Stimulated activated CD8-positive, alpha-beta memory T cell treated with anti-CD3 and anti-CD28 coated beads, Interleukin-15, amount 100 ng/mL, for 1 hour (primary cell): ENCODE measurements at places on chromosomes 1 and 21.

- no peak for DNase-seq
Measured at GRCh38 chr1:19925342-19926070, 2.1 kb upstream of the PLA2G2E start.

DNA sequence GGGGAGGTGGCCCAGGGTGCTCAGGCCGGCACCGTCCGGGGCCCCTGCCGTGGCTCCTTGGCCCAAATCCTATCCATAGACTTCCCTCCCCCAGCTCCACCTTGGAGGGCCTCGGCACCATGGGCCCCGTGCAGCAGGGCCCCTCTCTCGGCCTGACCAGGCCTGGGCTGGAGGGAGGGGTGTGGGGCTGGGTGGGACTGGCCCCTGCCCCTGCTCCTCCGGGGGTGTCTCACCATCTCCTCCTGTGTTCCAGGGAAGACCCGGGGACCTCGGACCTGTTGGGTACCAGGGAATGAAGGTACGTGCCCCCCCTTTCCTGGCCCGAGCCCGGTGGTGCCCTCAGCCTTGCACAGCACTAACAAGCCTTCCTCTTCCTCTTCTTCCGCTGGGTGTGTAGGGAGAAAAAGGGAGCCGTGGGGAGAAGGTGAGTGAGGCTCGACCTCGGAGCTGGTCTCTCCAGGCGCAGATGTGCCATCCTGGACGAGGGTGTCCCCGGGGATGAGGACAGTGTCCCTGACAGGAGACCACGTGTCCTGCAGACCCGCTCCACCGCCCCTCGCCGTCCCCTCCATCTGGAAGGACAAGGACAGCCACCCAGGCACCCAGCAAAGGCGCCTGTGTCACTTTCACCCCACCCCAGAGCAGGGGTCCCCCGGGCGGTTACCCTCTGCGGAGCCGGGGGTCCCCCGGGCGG, 7.9 kb downstream of the COL6A1 start:
- DNase-seq = no peak

- no peak for DNase-seq
Measured at GRCh38 chr1:207049514-207049913, 1.5 kb downstream of the YOD1 start.

- DNase-seq = no peak
Measured at GRCh38 chr1:220706480-220706879, 16.3 kb downstream of the C1orf115 start.

DNA sequence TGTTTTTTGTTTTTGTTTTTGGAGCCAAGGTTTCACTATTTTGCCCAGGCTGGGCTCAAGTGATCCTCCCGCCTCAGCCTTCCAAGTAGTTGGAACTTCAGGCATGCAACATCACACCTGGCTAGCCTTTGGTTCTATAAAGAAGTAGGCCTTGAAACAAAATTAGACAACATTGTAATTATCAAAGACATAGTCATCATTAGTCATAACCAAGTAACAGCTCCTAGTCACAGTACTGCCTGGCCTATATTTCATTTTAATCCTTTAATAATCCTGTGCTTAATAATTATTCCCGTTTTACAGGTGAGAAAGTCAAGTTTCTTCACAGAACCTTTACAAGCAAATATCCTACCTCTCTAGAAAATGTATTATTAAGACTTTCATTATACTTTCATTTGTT, 52.3 kb upstream of the TBX15 start:
- DNase-seq = no peak

- DNase-seq = peak; percentile 2
Measured at GRCh38 chr1:116325922-116326321, 47.1 kb upstream of the ATP1A1 start.

GRCh38 chr21:34122047-34122446, 48.7 kb downstream of the MRPS6 start:
- no peak for DNase-seq

- DNase-seq = no peak
Measured at GRCh38 chr1:50333595-50333974, 89.7 kb downstream of the DMRTA2 start.

- DNase-seq = peak; percentile 29
Measured at GRCh38 chr21:34603002-34603709, 11.8 kb downstream of the RCAN1 start.

DNA sequence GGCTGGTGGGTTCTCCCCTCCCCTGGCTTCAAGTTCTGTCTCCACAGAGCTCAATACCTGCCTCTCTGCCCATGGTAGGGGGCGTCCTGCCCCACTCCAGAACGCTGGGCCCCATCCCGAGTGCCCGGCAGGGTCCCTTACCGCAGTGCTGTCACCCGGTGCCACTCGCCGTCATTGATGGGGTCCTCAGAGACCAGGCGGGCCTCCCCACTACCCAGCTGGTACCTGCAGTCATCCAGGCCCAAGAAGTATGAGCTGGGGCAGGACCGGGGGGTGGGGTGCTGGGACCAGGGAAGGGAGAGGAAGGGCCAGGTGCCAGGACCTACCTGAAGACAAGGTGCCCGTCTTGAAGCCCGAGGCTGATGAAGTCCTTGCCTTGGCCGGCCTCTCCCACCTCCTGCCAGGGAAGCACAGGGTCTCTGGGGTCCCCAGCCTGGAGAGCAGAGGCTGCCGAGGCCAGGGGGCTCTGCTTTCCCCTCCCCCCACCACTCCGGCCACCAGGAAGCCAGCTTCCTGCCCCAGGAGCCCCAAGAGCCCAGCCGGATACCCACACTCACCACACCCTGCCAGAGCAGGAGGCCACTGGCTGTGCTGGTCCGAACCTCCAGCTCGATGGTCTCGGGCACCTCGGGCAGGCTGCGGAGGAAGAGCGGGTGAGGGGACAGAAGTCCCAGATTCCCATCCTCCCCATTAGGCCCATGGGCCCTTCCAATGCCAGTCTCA, 12.1 kb downstream of the LDLRAD2 start:
- no peak for DNase-seq

DNA sequence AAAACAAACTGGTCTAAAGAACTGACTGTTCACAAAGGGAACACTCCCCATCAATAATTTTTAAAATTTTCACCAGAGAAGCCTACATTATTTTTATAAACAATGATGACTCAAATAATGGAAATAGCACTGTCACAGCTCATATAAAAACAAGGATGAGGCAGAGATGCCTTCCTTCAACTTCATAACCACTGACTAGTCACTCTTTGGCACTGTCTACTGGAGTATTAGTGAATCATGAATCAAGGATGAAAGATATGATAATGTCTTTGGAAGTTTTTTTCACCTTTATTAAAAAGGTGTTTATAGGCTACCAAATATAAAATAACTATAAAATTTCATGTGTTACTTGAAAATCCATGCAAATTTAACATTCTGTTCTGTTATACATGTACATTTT, 316.9 kb downstream of the VAV3 start:
- no peak for DNase-seq

- no peak for DNase-seq
Measured at GRCh38 chr21:25501462-25501861, 105.8 kb downstream of the MRPL39 start.

GRCh38 chr21:9760398-9761074, 760.8 kb upstream of the TPTE start:
- DNase-seq = no peak

GRCh38 chr1:85413169-85413568, 51.8 kb downstream of the DDAH1 start:
- no peak for DNase-seq

DNA sequence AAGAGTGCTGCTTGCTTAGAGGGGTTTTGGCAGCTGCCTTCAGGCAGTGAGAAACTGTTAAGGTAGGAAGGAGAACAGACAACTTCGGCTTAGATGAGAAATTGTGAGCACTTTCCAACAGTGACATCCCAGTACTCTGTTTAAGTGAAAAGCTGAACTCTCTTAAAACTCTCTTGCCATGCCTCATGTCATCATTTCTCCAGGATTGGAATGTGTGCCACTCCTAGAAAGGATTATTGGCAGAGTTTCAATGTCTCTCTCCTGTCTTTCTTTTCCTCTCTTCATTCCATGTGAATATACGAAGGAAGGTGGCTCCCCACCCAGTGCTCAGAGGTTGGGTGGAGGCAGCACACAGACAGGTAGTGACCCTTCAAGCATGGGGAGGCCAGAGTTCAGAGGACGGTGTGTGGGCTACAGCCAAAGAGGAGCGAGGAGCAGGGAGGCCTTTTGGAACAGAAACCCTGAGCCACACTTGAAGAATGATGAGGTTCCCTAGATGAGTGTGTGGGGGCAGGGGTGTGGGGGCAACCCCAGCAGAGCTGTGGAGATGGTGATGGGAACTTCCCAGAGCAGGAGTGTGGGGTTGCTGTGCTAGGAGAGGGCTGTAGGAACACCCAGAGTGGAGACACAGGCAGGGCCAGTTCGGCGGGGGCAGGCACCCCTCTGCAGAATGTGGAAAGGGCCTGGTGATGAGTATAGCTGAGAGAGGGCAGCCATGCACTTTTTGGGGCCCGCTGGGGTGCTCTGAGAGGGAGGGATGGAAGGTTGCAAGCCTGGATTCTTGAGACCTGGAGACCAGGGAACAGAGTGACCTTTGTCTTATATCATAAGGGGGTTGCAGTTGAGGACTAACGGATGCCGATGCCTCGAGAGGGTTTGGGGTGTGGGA, 58.8 kb downstream of the GALNT2 start:
- DNase-seq = no peak

DNA sequence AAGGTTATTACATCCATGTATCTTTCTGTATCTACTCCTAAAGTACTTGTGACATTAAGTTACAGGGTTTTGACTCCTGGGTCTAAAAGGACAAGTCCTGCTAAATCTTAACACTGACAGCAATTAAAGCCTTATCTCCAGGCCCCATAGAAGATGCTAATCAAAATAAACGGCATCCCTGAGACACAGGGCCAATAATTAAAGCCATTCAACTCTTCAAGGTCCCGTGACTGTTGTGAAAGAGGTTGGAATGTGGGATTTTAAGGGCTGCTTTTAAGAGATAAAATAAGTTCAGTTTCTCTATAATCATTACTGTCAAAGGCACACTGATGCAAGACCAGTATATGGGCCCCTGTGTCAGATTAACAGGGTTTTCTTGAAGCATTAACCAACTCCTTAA, 8.3 kb downstream of the DNAI4 start:
- DNase-seq = no peak

DNA sequence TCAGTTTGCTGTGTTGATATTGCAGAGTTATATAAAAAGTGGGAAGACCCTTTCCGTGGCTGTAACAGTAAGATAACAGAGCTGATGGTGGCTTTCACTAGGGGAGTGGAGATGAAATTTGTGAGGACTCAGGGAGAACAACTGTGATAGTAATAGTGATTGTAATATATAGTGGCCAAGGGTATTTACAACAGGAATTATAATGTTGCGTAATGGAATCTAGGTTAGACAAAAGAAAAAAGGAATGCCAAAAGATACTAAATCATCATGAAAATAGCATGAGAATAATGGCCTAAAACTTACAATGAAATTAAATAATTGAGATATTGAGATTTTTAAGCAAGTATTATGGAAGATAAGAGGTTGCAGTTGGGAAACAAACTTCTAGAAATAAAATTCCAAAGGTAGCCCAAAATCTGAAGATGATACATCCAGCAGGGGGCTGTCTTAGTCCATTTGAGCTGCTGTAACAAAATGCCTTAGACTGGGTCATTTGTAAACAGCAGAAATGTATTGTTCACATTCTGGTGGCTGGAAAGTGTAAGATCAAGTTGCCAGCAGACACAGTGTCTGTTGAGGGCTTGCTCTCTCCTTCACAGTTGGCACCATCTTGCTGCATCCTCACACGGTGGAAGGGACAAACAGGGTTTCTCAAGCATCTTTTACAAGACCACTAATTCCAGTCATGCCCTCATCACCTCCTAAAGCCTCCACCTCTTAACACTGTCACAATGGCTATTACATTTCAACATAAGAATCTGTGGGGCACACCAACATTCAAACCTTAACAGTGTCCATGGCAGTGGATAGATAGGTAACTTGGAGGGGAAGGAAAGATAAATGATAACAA, 711.2 kb downstream of the MRPL39 start:
- DNase-seq = no peak

DNA sequence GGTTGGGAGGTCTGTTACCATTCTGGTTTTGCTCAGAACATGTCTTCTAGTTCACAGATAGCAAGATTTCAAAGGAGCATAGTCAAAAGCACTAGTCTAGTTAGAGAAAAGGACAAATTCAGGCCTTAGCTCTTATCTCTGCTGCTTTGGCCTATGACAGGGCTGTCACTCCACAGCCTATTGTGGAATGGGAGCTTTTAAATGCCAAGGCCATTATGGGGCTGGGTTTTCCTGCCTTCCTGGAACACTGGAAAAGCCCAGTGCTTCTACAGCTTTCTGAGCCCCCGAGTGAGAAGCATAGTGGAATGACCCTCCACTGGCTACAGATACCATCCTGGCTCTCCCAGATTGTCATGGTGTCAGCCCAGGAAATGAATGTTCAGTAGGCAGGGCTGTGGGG, 9.3 kb downstream of the MTFR1L start:
- DNase-seq = no peak

- no peak for DNase-seq
Measured at GRCh38 chr21:44965251-44966022, 25.6 kb downstream of the SLX9 start.

GRCh38 chr21:33025489-33026442, at the start of gene OLIG2:
OLIG2 (plus strand) TSS chr21:33025935; CDS start chr21:33026863, 928 bp downstream.
- no peak for DNase-seq

DNA sequence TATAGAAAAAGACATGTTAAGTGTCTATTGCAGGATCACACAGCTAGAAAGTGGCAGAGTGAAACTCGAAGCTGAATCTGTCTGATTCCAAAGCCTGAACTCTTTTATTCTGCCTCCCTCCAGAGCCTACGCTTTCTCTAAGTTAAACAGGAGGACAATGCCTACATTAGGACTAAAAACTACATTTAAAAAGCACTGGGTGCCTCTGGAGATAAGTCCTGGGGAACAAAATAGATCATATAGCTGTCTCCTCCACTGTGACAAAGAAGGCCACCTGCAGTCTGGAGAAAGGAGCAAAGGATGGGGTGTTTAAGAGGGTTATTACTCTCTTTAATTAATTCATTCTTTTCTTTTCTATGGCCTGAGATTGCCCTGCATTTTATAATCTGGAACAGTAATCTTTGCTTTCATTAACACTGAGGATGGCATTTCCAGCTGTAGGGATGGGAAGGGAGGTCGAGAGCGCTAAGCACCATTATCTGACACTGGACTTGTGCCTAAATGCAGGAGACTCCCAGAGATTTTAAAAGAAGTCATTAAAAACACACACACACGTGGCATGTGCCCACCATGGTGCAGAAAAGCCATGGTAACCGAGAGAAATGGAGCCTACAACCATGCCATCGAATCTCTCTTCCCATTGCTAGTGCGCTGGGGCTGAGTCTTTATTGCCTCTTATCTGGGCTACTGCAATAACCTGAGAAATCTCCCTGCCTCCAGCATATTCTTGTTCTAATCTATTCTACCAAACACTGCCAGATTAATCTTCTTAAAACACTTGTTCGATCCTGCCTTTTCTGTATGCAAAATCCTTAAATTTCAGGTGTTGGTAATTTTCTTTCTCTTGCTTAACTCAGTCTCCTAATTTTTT, 92.2 kb downstream of the PLXNA2 start:
- DNase-seq = no peak

GRCh38 chr1:78375996-78376395, 114.8 kb upstream of the PTGFR start:
- no peak for DNase-seq

GRCh38 chr1:185158800-185159199, 1.8 kb downstream of the SWT1 start:
- DNase-seq = no peak

GRCh38 chr1:40620150-40620549, 45.3 kb downstream of the RIMS3 start:
- DNase-seq = no peak

- no peak for DNase-seq
Measured at GRCh38 chr1:89732643-89733222, 88.1 kb upstream of the LRRC8D start.
